ENCODE measurements at places on chromosomes 7 and 10. TPM values are rescaled to one million over a fixed set of nuclear protein-coding genes. Genes with fewer than 3 reads are reported as not detected.

The RUFY2 gene
- 4.0 TPM for total RNA-seq

The MMP21 gene
- total RNA-seq = 0.20 TPM

The SLC13A1 gene
- total RNA-seq = 0.13 TPM

The OR9A2 gene
- total RNA-seq = not detected

Measured in left lobe of liver (tissue), 2 donors.